ENCODE measurements at places on chromosomes 11 and 22.
A peak's percentile ranks its signal among the peaks of the same experiment; 100 is the strongest.

DNA sequence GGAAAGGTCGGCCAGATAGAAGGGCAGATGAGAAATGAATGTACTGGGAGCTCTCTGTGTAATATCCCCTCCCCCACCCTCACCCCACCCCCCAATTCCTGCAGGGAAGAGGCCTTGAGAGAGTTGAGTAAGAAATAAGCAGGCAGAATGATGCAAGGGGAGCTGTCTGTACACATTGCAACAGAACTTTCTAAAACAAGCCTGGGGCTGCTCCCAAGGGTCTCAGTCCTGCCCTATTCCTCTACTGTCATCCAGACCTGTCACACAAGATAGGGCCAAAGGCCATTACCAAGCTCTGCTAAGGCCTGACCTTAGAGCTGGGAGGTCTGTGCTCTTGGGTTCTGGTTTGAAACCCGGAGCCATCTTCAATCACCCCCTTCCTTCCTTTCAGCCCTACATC lies 5.7 kb upstream of the DGAT2 start:
- H3K36me3 ChIP-seq: no peaks in the 10 kb centered on the region
- DNase-seq: peak; percentile 18
- H3K27ac ChIP-seq: no peak overlapping the region
- no peak overlapping the region for H3K4me3 ChIP-seq

DNA sequence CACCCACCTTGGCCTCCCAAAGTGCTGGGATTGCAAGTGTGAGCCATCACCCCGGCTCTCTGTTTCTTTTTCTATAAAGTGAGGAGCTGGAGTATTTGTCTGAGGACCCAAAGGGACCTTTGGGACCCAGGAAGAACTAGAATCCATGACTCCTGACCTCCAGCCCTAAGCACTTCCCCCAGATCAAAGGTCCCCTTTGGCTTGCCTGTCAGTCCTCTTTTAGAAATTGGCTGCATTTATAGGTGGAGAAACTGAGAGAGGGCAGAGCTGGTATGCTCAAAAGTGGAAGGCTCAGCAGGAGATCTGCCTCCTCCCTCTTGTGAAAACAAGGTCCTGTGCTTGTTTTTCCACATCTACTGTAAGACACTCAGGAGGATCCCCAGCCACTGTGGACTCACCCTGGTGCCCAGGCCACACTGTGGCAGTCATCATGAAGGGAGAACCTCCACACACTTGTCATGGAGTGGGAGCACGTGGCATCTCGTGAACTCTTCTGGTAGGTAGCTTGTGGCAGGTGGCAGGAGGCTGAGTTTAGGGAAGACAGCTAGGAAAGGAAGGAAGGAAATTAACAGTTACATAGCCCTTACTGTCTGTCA lies 12.4 kb upstream of the PLEKHA7 start:
- H3K27me3 ChIP-seq: no peaks in the 10 kb centered on the region
- H3K36me3 ChIP-seq: no peaks in the 10 kb centered on the region
- peaks cover 4% of the 10 kb centered on the region for H3K4me1 ChIP-seq

DNA sequence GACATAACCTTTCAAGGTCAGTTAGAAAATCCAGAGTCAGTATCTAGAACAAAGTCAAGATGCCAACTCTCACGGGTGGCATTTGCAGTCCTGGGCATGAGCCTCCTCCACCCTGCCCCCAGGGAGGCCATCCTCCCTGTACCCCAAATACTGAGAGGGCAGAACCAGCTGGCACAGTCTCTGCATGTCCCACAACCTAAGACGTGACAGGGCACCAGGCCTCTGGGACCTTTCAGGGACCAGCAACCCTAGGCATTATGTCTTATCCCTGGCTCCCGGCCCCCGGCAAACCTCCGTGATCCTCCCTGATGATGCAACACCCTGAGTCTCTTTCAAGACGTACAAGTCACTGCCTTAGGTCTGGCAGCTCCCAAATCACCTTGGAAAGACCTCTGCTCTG lies 2.0 kb downstream of the MB start:
- H3K27ac ChIP-seq: no peak overlapping the region
- H3K36me3 ChIP-seq: no peaks in the 10 kb centered on the region
- H3K27me3 ChIP-seq: no peaks in the 10 kb centered on the region
- H3K4me1 ChIP-seq: no peaks in the 10 kb centered on the region
- no peak for DNase-seq
- no peak overlapping the region for H3K4me3 ChIP-seq

- H3K27me3 ChIP-seq: no peaks in the 10 kb centered on the region
- no peaks in the 10 kb centered on the region for H3K4me1 ChIP-seq
- no peak overlapping the region for H3K4me3 ChIP-seq
- H3K27ac ChIP-seq: no peak overlapping the region
These were observed 15.0 kb upstream of the APOA1 start for GRCh38 chr11:116852261-116853031.

- no peak overlapping the region for H3K4me3 ChIP-seq
- H3K36me3 ChIP-seq: no peaks in the 10 kb centered on the region
- peaks cover 3% of the 10 kb centered on the region for H3K27me3 ChIP-seq
These were observed 33.5 kb upstream of the TOLLIP start for GRCh38 chr11:1342946-1343345.

DNA sequence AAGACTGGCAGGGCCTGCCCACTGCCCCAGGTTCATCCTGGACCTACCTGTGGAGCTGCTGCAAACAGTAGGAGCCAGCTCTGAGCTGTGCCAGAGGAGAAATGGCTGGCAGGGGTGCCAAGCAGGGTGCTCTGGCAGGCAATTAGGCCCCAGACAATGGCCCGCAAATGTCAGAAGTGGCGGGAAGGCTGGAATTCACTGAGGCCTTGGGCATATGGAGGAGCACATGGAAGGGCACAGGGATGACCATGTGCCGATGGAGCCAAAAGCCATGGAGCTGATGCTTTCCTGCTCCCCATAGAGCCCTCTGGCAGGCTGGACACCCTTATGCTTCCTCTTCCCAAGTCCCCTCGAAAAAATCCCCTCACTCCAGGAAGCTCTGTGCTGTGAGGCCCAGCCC lies 62.0 kb downstream of the BUD13 start:
- H3K27me3 ChIP-seq: no peaks in the 10 kb centered on the region
- DNase-seq: no peak
- H3K27ac ChIP-seq: no peak overlapping the region
- H3K4me1 ChIP-seq: no peaks in the 10 kb centered on the region
- no peaks in the 10 kb centered on the region for H3K36me3 ChIP-seq

GRCh38 chr11:13672576-13673210 lies 4.2 kb downstream of the FAR1 start:
- H3K27me3 ChIP-seq: no peaks in the 10 kb centered on the region
- no peak overlapping the region for H3K4me3 ChIP-seq
- peaks cover 4% of the 10 kb centered on the region for H3K4me1 ChIP-seq
- no peak overlapping the region for H3K27ac ChIP-seq

DNA sequence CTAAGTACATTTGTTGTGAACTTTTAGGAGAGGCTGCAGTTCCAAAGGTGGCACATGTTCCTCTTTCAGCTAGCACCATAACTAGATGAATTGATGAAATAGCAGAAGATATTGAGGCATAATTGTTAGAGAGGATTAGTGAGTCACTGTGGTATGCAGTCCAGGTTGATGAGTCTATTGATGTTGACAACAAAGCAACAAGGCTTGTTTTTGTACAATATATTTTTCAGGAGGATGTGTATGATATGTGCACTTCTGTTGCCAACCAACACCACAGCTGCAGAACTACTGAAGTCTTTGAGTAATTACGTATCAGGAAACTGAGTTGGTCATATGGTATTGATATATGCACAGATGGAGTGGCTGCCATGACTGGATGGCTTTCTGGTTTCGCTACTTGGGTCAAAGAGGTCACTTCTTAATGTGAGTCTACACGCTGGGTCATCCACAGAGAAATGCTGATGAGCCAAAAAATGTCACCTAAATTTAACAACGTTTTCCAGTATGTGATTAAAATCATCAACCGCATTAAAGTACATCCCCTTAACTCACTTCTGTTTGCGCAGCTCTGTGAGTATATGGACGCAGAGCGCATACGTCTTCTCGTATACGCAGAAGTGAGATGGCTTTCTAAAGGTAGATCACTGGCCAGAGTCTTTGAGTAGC lies 261.3 kb upstream of the ANO5 start:
- no peaks in the 10 kb centered on the region for H3K4me1 ChIP-seq
- H3K36me3 ChIP-seq: no peaks in the 10 kb centered on the region
- no peak overlapping the region for H3K4me3 ChIP-seq
- no peaks in the 10 kb centered on the region for H3K27me3 ChIP-seq
- DNase-seq: no peak
- H3K27ac ChIP-seq: no peak overlapping the region

- H3K27me3 ChIP-seq: peaks cover 3% of the 10 kb centered on the region
- DNase-seq: no peak
- H3K4me3 ChIP-seq: no peak overlapping the region
- no peaks in the 10 kb centered on the region for H3K4me1 ChIP-seq
- H3K36me3 ChIP-seq: no peaks in the 10 kb centered on the region
These were observed 25.8 kb downstream of the DSCAML1 start for GRCh38 chr11:117771197-117771596.

DNA sequence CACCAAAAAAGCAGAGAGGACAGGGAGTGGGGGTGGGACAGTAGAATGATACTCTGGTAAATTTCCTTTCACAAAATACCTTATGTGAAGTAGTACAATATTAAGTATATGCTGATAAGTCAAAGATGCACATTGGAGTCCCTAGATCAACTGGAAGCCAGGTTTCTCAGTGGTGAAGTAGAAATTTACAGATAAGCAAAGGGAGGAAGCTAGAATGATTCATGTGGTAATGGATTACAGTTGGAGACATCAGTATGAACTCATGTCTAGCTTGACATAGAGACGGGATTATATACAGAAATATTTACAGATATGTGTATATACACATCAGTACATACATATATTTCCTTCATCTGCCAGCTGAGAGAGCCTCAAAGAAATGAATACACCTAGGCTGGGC lies 21.5 kb downstream of the PLEKHB1 start:
- H3K36me3 ChIP-seq: no peaks in the 10 kb centered on the region
- H3K27ac ChIP-seq: no peak overlapping the region
- no peaks in the 10 kb centered on the region for H3K4me1 ChIP-seq
- no peak for DNase-seq
- H3K27me3 ChIP-seq: no peaks in the 10 kb centered on the region

GRCh38 chr11:370070-370941 lies 1.0 kb downstream of the B4GALNT4 start:
- H3K36me3 ChIP-seq: peaks cover 10% of the 10 kb centered on the region
- H3K4me3 ChIP-seq: peak overlapping the region; percentile 66
- H3K27ac ChIP-seq: no peak overlapping the region
- no peak for DNase-seq

GRCh38 chr22:35509960-35510359 lies 30.7 kb upstream of the RASD2 start:
- DNase-seq: no peak
- H3K36me3 ChIP-seq: no peaks in the 10 kb centered on the region
- H3K4me1 ChIP-seq: peaks cover 17% of the 10 kb centered on the region
- H3K4me3 ChIP-seq: no peak overlapping the region
- H3K27ac ChIP-seq: no peak overlapping the region

- H3K27ac ChIP-seq: no peak overlapping the region
- H3K27me3 ChIP-seq: no peaks in the 10 kb centered on the region
- peak; percentile 59 for DNase-seq
- H3K4me1 ChIP-seq: no peaks in the 10 kb centered on the region
- H3K4me3 ChIP-seq: no peak overlapping the region
These were observed 436.0 kb downstream of the NELL1 start for GRCh38 chr11:21105196-21105917.

DNA sequence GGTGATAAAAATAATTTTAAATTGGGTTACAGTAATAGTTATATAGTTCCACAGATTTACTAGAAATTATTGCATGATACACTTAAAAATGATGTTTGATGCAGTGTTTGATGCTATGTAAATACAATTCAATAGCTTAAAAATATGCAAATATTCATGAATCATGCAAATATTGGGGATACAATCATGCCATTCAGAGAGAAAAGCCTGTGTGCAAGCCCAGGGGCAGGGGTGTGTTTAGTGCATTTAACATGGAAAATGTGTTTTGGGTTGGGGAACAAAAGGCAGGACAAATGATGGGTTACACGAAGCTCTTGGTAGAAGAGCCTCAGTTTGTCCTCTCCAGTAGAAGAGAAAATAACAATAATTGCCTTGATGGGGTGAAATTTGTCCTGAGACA lies 6.0 kb downstream of the TRIM22 start:
- no peak overlapping the region for H3K4me3 ChIP-seq
- no peak for DNase-seq
- H3K27me3 ChIP-seq: no peaks in the 10 kb centered on the region
- H3K27ac ChIP-seq: no peak overlapping the region
- H3K36me3 ChIP-seq: no peaks in the 10 kb centered on the region
- H3K4me1 ChIP-seq: peaks cover 4% of the 10 kb centered on the region

- no peak for DNase-seq
- no peaks in the 10 kb centered on the region for H3K27me3 ChIP-seq
- no peak overlapping the region for H3K27ac ChIP-seq
- no peaks in the 10 kb centered on the region for H3K4me1 ChIP-seq
These were observed 687.8 kb downstream of the FAM181B start for GRCh38 chr11:82045748-82046457.

DNA sequence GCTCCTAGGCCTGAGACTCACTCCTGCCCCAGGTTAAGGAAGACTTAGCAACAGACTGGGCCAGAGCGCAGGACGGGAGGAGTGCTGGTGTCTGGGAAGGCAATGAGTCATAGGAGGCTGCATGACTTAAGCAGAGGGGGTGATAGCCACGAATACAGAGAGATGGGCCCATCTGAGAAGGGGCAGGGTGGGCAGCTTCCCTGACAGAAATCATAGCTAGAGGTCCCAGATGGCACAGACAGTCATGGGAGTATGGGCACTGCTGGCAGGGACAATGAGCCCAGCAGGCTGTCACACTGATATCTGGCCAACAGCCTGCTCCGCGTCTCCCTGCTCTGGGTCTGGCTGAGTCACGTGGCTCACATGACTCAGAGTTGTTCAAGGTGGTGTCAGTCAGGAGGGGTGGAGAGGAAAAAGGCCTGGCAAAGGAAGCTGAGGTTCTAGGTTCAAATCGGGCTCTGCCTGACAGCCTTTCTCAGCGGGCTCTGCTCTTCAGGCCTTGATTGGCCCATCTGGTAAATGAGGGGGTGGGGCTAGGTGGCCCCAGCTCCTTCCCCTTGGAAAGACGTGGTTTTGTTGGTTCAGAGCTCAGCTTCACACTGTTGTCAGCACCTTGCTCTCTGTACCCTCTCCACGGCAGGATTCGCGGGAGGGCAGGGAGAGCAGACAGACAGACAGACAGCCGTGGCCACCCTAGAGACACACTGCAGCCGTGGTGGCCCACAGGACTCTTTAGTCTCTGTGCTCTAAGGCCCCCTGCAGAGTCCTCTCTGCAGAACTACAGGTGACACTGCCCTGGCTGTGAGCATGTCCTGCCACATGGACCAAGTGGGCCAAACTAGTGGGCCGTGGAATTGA lies 47.8 kb downstream of the DBX1 start:
- peak overlapping the region; percentile 98 for H3K27ac ChIP-seq
- H3K4me1 ChIP-seq: peaks cover 14% of the 10 kb centered on the region
- H3K4me3 ChIP-seq: no peak overlapping the region
- no peaks in the 10 kb centered on the region for H3K27me3 ChIP-seq
- DNase-seq: peak; percentile 79

DNA sequence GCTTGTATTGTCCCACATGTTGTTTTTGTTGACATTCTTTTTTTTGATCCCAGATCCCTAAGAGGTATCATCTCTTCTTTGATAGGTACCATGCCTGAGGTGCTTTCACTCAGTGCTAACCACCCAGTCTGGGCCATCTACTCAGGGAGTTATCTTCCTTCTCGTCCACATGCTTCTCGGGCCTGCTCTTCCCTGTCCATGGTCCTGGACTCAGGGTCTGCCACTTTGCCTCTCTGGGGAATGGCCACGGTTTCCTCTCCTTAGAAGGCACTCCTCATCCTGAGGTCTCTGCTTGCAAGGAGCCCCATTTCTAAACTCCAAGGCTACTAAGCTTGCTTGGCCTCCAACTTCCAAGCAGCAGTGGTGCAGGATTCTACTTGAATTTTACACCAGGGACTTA lies 227.0 kb upstream of the NCAM1 start:
- H3K36me3 ChIP-seq: no peaks in the 10 kb centered on the region
- no peak overlapping the region for H3K4me3 ChIP-seq
- H3K27me3 ChIP-seq: no peaks in the 10 kb centered on the region
- H3K4me1 ChIP-seq: no peaks in the 10 kb centered on the region
- DNase-seq: peak; percentile 46

Measured in trophoblast cell (in vitro differentiated cells and primary cell).